Trophoblast cell (in vitro differentiated cells and primary cell): ENCODE measurements at places on chromosomes 5 and 9.

DNA sequence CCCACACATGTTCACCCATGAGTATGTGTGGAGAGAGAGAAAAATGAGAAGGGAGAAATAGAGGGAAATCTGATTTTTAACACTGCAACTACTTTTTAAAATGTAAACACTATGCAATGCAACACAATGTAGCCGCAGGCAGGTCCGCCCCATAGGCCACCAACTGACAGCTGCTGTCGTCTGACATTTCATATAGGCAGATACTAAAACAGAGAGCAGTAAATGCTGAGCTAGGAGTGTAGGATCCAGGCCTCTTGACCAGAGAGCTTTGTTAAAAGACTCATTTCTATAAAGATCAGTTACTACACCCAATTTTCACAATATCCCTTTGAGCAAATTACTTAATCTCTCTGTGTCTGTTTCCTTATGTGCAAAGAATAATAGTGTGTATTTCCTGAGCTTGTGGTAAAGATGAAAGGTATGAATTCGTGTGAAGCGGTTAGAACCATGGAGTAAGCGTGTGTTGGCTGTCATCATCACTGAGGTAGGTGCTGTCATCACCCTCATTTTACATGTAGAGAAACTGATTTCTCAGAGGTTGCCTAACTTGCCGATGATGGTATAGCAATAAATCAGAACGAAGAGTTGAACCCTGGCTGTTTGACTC lies 55.2 kb upstream of the PDE8B start:
- no peak for DNase-seq

GRCh38 chr5:176157656-176158055 lies 80.6 kb upstream of the SIMC1 start:
- no peak for DNase-seq

DNA sequence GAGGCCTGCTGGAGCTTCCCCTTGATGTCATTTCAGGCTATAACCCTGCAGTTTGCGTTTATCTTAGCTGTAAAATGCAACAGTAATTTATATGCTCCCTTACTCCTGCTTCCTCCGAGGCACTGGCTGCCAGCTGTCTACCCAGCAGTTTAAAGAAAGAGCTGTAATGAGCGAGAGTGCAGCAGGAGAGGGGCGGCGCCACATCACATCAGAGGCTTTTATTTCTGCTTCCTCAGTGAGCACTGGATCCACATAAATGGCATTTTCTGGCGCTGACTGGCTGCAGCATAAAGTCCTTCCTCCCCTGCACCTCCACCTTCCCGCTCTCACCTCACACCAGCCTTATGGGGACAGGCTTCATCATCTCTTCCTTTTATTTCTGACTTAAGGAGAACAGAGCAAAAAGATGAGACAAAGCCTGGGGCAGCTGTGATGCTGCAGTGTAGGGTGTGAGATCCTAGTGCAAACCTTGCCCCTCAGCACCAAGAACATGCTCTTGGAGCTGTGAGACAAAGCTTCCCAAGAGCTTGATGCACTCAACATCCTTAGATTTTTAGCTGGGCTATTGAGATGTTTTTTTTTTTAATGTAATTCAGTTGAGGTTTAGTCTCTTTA lies 829.6 kb upstream of the ZNF608 start:
- no peak for DNase-seq

- no peak for DNase-seq
Measured at GRCh38 chr5:67935908-67936566, 279.5 kb upstream of the PIK3R1 start.

GRCh38 chr5:10627160-10627701 lies 63.4 kb downstream of the ANKRD33B start:
- no peak for DNase-seq

DNA sequence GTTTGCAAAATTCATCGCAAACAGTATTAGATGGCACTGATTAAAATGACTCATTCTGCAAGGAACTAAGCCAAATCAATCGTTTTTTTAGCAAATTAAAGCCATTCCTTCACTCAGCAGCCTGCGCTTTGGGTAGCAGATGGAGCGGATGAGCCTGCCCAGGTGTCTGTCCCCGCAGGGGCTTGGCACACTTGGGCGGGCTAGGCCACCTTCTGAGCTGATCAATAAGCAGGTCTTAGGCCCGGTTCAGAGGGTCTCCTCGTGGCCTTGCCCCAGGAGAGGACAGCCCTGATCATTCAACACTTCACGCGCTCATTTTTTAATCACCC lies 78.0 kb upstream of the FCN1 start:
- DNase-seq: no peak

GRCh38 chr9:34690983-34691935 lies at the start of gene CCL19:
CCL19 (minus strand) TSS chr9:34691276; CDS start chr9:34691139, 137 bp downstream.
- no peak for DNase-seq

- no peak for DNase-seq
Measured at GRCh38 chr5:151078490-151079262, 2.2 kb downstream of the TNIP1 start.

- DNase-seq: no peak
Measured at GRCh38 chr5:157458835-157459234, 1.2 kb upstream of the NIPAL4 start.

DNA sequence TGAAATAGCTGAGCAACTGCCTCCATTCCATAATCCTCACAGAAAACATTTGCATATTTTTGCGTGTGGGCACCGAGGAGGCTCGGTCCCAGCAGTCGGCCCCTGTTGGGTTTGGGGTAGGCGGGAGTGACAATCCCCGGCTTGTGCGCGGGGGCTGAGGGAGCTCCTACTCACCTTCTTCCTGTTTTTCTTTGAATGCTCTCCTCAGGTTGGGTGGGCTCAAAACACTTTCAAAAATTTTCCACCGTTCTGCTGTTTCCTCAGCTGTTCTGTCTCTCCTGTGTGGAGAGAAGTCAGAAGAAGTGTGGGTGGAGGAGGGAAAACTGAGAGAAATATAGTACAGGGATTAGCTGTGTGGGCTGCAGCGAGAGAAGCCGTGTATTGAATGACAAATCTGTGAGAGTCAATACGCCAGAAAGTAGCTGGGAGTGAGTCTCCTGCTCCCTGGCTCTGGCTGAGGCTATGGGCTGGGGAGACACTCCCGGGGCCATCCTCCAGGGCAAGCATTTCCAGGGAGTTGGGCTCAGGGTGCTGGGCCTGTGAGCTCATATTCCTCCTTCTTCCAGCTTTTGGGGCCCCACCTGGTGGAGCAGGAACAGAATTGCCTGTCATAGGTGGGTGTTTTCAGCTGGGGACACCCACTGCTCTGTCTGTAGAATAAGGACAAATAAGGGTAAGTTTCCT lies 84.7 kb downstream of the CMYA5 start:
- peak; percentile 14 for DNase-seq

DNA sequence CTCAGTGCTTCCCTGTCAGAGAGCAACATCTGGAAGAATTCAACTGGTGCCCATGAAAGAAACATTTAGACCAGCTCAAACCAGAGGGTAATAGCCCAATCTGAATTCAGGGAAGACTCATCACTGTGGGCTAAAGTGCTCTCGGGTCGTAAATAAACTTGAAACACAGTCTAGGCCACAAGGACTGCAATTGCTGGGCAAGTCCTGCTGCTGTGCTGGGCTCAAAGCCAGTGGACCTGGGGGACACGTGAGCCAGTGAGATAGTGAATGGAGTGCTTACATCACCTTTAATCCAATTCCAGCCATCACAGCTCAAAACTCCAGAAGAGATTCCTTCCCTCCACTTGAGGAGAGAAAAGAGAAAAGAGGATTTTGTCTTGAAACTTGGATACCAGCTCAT lies 78.1 kb upstream of the DAP start:
- no peak for DNase-seq

- DNase-seq: no peak
Measured at GRCh38 chr9:14650596-14650995, 42.6 kb downstream of the ZDHHC21 start.

DNA sequence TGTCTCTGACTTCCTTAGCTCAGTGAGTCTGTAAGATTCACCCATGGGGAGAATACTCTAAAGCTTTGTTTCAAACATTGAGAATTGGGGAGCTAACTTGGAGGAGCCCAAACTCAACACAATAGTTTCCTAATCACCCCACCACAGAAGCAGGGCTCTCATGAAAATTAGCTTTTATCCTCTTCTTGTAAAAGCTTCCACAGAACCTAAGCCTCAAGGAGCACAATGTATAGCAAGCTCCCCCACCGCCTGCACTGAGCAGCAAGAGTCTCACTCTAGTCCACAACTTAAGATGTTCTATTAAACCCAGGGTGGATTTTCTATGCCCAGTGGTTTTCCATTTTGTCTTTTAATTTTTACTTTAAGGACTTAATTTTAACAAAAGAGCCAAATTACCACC lies 48.9 kb upstream of the GRHPR start:
- no peak for DNase-seq

GRCh38 chr5:102855681-102856388 lies 100.7 kb downstream of the PAM start:
- no peak for DNase-seq
